Activated B cell treated with CpG ODN at 0.5 μM for 24 hours (primary cell): ENCODE measurements at places on chromosomes 4 and X.

- no peak for DNase-seq
Observed at GRCh38 chrX:154718616-154719015, 32.3 kb downstream of the GAB3 start.

DNA sequence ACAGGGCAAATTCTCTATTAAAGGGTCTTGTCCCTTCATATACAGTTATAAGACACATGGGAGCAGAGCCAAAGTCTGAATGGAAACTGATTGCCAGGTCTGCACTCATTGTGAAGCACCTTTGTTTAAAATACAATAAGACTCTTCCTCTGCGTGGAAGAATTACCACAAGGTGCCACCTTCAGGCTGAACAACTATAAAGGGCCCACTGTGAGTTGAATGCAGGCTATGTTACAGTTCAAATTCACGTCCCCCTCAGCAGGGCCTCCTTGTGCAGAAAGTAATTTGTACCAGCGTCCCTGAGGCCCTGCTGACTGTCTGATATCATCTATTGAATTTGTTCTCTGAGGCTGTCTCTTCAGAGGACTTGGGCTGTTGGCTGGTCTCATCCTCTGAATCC is 225.8 kb upstream of the TEX13C start:
- DNase-seq = no peak

DNA sequence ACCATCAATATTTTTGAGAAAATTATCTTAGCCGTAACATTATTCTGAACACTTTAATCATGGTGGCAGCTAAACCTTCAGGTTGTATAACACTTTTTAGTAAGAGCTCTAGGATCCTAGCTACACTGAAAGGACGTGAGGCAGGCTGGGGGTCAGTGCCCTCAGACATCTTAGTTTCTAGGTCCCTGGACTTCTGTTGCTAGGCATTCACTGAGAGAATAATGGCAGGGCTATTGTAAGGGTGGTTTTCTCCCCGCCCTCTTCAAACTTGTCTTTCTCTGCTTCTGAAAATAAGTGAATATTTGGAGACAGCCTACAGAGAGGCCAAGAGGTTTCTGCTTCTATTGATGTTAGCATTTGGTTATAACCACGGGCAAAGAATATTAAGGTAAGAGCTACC is 15.4 kb upstream of the MMRN1 start:
- no peak for DNase-seq

GRCh38 chr4:154485127-154485773 is 6.3 kb downstream of the DCHS2 start:
- no peak for DNase-seq

- DNase-seq = no peak
Observed at GRCh38 chr4:152588869-152589268, 53.0 kb upstream of the FBXW7 start.

- DNase-seq = no peak
Observed at GRCh38 chr4:48746608-48747362, 33.3 kb downstream of the FRYL start.
